Fibroblast of skin of abdomen (primary cell): ENCODE measurements at places on chromosomes 12 and 14.
A peak's percentile ranks its signal among the peaks of the same experiment; 100 is the strongest.

DNA sequence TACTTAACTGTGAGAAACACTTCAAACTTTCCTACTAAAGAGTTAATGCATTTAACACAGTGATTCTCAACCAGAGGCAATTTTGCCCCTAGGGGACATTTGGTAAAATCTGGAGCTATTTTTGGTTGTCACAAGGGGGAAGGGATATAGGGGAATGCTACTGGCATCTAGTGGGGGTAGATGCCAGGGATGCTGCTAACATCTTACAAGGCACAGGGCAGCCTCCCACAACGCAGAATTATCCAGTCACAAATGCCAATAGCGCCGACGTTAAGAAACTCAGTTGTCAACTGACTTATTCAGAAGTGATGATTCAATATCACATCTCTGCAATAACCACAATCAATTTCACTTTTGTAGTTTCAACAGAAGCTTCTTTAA lies 2.0 kb downstream of the EEA1 start:
- peak; percentile 42 for DNase-seq

GRCh38 chr14:82951171-82951570 lies 1417.5 kb upstream of the SEL1L start:
- DNase-seq: no peak

DNA sequence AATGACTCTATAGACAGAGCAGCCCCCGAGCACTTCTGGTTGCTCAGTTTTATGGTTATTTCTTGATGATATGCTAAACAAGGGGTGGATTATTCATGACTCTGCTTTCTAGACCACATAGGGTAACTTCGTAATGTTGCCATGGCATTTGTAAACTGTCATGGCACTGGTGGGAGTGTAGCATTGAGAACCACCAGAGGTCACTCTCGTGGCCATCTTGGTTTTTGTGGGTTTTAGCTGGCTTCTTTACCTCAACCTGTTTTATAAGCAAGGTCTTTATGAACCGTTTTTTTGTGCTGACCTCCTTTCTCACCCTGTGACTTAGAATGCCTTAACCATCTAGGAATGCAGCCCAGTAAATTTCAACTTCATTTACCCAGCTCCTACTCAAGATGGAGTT lies 1036.2 kb upstream of the FLRT2 start:
- DNase-seq: no peak

- DNase-seq: peak; percentile 30
Observed at GRCh38 chr12:106780010-106780631, 5.6 kb downstream of the RIC8B start.

DNA sequence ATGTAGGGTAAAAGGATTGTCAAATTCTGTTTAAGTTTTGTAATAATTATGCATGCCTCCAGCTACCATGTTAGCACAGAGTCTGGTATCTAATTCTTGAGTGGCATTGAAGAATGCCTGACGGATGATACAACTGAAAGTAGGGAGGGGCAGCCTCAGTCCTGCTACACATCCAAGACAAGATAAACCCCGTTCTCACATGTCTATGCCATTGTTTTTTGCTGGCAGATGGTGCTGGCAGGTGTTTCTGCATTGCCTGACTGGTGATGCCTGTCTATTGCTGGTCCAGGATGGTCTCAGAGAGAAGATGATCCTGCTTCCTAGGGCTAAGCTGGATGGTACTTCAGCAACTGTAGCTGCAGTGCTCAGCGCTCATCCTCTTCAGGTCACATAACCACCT lies 245.8 kb upstream of the NAV3 start:
- no peak for DNase-seq

DNA sequence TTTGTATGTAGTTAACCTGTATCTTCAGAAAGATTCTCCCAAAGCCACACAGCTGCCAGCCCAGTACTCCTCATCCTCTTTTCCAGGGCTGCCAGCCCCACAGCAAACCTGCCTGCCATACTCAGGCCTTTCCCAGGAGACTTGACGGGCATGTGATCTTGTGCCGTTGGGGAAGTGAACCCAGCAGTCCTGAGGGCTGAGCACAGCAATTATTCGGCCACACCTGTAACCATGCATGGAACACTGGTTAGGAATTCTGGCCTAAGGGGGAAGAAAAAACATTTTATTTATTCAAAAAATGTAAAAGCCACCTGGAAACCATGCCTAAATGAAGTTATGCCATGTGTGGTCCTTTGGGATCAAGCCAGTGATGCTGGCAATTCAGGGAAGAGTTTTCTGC lies 145.3 kb downstream of the GRIN2B start:
- DNase-seq: no peak

GRCh38 chr14:63764103-63764502 lies 36.2 kb upstream of the SGPP1 start:
- no peak for DNase-seq

DNA sequence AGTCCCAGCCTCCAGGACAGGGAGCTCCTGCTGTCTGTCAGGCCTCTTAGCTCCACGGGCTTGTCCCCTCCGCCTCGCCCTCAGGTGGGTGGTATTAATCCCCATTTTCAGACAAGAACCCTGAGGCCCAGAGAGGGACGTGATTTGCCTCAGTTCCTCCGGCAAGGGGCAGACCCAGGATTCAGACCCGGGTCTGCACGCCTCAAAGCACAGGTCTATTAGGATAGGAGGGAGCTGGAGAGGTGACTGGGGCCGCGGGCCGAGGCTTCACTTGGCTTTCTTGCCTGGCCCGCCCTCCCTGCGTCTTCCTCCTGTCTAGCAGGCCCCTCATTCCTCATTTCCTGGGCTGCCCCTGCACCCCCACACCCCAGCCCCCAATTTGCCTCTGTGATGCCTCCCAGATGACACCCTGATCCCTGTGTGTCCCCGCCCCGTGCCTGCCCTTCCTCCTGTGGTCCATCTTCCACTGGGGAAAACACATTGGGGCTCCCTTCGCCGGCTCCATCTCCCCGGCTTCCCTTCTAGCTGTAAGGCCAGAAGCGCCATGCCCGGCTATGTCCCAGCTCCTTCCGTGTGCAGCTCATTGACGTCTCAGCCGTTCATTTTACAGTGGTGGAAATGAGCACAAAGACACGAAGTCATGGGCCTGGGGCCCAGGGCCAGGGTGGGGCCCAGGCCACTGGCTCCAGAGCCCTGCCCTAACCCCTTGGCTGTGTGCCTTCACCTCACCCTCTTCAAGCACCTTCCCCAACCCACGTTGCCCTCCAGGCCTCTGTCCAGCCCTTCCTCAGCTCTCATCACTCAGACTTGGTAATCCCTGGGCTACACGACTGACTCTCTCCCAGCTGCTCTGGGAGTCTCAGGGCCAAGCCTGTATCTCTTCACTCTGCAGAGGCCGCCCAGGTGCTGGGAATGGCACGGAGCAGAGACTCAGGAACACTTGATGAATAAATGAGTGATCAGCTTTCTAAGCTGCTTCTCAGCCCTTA lies 15.5 kb upstream of the CYP46A1 start:
- DNase-seq: no peak

- no peak for DNase-seq
Observed at GRCh38 chr14:83711046-83711445, 1818.9 kb upstream of the FLRT2 start.

GRCh38 chr12:46461459-46461858 lies 88.9 kb upstream of the SLC38A2 start:
- no peak for DNase-seq

DNA sequence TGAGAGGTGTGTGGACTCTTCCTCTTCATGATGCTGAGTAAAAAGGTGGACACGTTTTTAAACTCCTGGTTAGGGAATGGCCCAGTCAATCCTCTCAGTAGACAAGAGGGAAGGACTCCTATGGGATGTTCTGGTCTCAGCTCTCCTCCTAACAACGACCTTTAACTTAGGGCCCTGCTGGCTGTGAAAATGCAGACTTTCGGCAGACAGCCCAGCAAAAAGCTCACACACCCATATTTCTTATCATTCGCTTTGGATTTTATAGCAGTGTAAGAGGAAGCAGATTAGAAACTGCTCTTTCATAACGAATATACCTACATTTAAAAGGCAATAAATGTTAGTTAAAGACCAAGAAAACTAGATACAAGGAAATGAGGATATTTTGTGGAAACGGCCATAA lies 18.0 kb upstream of the YARS2 start:
- no peak for DNase-seq

- no peak for DNase-seq
Observed at GRCh38 chr12:86721713-86722397, 465.7 kb upstream of the MGAT4C start.

- DNase-seq: no peak
Observed at GRCh38 chr14:54784657-54785056, 118.0 kb downstream of the GCH1 start.

GRCh38 chr14:102993523-102993922 lies 63.8 kb downstream of the CDC42BPB start:
- DNase-seq: peak; percentile 13
